ENCODE measurements at places on chromosomes 1 and 21.

GRCh38 chr1:204335085-204335484, 24.6 kb downstream of the PLEKHA6 start:
- DNase-seq = no peak

DNA sequence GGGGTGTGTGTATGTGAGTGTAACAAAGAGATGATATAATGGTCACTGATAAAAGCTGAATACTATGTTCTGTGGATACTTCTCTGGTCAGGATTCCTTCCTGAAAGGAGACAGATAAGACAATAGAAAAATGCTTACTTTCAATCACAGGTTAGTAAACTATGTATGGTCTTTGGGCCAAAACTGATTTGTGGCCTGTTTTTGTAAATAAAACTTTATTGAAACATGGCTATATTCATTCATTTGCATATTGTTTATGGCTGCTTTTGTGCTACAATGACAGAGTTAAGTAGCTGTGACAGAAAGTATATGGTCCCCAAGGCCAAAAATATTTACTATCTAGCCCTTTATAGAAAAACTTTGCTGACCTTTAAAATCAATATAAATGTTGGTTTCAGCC, 82.2 kb upstream of the DMRTA2 start:
- DNase-seq = no peak

- no peak for DNase-seq
These were observed 138.9 kb upstream of the VAMP3 start for GRCh38 chr1:7632176-7632575.

- no peak for DNase-seq
These were observed 209.0 kb downstream of the RHOU start for GRCh38 chr1:228944296-228944695.

- peak; percentile 24 for DNase-seq
These were observed 23.4 kb downstream of the CACNA1E start for GRCh38 chr1:181506563-181507353.

GRCh38 chr1:209057083-209057482, 526.4 kb upstream of the CAMK1G start:
- DNase-seq = no peak

- no peak for DNase-seq
These were observed 13.2 kb downstream of the TMEM81 start for GRCh38 chr1:205071028-205071409.

All from GM10248 (cell line).